Stimulated activated CD4-positive, alpha-beta T cell treated with anti-CD3 and anti-CD28 coated beads, Interleukin-4, amount 100 ng/mL, for 4 hours (primary cell): ENCODE measurements at places on chromosomes 13 and 19.

DNA sequence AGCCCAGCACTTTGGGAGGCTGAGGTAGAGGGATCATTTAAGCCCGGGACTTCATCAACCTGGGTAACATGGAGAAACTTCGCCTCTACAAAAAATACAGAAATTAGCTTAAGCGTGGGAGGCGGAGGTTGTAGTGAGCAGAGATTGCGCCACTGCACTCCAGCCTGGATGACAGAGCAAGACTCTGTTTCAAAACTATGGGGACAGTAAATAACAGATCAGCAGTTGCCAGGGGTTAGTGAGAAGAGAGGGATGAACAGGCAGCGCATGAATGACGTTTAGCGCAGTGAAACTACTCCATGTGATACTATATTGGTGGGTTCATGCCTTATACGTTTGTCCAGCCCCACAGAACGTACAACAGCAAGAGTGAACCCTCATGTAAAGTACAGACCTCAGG is 7.1 kb upstream of the ICAM3 start:
- DNase-seq: no peak

GRCh38 chr19:28475525-28475924 is 737.4 kb downstream of the UQCRFS1 start:
- DNase-seq: no peak

- no peak for DNase-seq
These were observed 16.8 kb downstream of the TM6SF2 start for GRCh38 chr19:19256072-19256969.

- no peak for DNase-seq
These were observed 412.0 kb downstream of the FOXO1 start for GRCh38 chr13:40254394-40254793.

- DNase-seq: peak; percentile 37
These were observed at the start of gene IL4I1 for GRCh38 chr19:49896863-49897621. TSS of gene IL4I1 (minus strand) at chr19:49896887. CDS start at chr19:49896160, 727 bp downstream.

DNA sequence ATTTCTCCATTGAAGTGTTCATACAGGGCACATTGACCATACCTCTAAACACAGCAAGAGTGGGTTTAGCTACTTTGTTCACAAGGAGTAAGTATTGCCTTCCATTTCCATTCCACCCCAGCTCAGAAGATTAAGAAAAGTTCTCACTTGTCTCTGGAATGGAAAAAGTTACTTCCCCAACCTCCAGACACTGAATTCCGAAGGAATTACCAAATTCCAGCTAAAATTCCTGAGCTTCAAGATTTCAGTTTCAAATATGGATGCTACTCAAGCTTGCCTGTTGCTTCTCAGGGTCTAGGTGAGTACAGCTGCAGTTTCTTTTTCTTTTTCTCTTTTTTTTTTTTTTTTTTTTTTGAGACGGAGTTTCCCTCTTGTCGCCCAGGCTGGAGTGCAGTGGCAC is 33.6 kb downstream of the TEX26 start:
- no peak for DNase-seq

GRCh38 chr19:33175886-33176669 is 18.1 kb upstream of the LRP3 start:
- DNase-seq: no peak

GRCh38 chr19:51503896-51504295 is 2.3 kb upstream of the SIGLEC12 start:
- no peak for DNase-seq

GRCh38 chr13:19152403-19152802 is 29.2 kb downstream of the TUBA3C start:
- no peak for DNase-seq

- no peak for DNase-seq
These were observed 3.9 kb downstream of the CD209 start for GRCh38 chr19:7743425-7743841.

DNA sequence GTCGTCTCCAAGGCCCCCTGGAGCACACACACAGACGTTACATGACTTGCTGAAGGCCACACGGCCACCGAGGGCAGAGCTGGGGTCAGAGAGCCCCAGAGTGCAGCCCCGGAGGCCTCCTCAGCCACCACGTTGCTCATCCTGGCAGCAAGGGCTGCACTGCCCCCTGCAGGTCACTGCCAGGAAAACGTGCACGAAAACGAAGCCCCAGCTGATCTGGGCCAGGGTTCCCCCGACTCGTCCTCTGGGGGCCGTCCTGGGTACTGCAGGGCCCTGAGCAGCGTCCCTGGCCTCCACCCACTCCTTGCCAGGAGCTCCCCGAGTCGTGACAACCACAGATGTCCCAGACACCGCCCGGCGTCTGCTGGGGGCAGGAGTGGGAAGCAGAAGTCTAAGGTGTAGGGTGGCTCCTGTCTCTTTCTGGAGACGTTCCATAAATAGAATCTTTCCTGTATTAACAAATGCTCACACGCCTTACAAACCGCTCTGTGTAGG is 3.4 kb downstream of the TPGS1 start:
- peak; percentile 89 for DNase-seq

- DNase-seq: no peak
These were observed 242.1 kb upstream of the ARGLU1 start for GRCh38 chr13:106810069-106810468.

GRCh38 chr19:6527893-6528543 is 2.8 kb upstream of the TNFSF9 start:
- no peak for DNase-seq

- no peak for DNase-seq
These were observed 59.6 kb downstream of the GPALPP1 start for GRCh38 chr13:45048890-45049407.

DNA sequence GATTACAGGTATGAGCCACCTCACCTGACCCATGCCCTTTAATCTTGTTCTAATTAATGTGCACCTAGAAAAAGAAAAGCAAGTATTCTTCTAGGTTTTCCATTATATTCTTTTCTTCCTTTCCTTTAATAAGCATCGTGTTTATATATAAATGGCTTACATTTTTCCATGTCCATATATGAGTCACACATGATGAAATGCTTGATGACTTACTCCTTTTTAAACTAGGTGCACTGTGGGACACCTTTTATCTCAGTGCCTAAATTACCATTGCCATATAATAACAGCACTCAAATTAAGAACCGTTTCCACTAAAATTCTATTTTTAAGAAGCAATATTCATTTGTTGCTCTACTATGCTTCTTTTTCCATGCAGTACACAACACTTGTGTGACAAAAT is 363.3 kb downstream of the LIG4 start:
- no peak for DNase-seq

- no peak for DNase-seq
These were observed 56.0 kb upstream of the MYO16 start for GRCh38 chr13:108573455-108573854.

- DNase-seq: no peak
These were observed 251.2 kb upstream of the SPRY2 start for GRCh38 chr13:80591976-80592740.

DNA sequence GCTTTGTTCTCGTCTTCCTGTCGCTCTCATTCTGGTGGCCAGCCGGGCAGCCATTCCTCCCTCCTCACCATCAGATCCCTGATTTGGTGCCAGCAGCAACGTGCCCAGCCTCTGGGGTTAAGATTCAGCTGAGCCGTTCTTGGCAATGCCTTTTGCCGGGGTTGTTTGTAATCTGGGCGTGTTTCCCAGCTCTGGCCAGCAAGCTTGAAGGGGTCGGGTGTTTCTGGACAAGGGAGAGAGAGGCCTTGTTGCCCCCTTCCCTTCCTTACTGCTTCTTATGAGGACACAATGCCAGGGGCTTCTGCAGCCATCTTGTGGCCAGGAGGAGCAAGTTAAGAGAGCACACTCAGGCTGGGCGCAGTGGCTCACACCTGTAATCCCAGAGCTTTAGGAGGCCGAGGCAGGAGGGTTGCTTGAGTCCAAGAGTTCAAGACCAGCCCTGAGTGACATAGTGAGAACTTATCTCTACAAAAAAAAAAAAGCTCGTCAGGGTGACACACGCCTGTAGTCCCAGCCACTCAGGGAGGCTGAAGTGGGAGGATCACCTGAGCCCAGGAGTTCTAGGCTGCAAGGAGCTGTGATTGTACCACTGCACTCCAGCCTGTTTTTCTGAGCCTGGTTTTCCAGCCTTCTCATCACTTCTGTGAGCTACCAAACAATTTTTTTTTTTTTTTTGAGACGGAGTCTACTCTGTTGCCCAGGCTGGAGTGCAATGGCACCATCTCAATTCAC is 10.7 kb upstream of the CRTC1 start:
- DNase-seq: no peak

GRCh38 chr19:36064826-36065225 is 10.1 kb downstream of the WDR62 start:
- no peak for DNase-seq

- DNase-seq: no peak
These were observed 109.0 kb upstream of the HTR2A start for GRCh38 chr13:47005756-47006414.

- DNase-seq: peak; percentile 59
These were observed 622 bp downstream of the DNM2 start for GRCh38 chr19:10718205-10719196.

GRCh38 chr19:12784871-12785430 is 6.3 kb upstream of the JUNB start:
- DNase-seq: no peak

DNA sequence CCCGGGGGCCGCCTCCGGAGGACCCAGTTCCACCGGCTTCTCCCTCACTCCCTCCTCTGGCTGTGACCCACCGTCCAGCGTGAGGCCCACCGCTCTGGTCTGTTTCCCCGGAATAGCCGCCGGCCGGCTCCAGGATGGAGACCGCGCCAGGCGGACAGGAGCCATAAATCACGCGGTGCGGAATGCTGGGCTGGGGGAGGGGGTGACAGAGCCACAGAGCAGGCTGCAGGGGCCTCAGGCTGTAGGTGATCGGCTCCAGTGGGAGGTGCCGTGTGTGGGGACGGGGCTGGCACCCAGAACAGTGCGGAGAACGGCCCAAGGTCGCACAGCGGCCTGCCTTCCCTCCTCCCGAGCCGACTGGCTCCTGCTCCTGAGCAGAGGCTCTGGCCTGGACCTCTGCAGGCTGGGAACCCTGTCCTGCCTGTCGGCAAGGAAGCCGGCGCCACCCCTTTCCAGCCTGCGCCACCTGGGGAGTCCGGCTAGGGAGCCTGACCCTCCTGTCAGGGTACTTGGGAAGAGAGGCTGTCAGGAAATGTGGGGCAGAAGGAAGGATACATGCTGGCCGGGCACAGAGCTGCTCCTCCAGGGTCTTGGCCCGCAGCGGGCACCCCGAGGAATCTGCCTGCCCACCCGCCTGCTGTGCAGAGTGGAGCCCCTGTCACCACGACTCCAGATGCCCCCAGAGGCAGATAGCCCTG is 8.3 kb downstream of the PIAS4 start:
- no peak for DNase-seq

DNA sequence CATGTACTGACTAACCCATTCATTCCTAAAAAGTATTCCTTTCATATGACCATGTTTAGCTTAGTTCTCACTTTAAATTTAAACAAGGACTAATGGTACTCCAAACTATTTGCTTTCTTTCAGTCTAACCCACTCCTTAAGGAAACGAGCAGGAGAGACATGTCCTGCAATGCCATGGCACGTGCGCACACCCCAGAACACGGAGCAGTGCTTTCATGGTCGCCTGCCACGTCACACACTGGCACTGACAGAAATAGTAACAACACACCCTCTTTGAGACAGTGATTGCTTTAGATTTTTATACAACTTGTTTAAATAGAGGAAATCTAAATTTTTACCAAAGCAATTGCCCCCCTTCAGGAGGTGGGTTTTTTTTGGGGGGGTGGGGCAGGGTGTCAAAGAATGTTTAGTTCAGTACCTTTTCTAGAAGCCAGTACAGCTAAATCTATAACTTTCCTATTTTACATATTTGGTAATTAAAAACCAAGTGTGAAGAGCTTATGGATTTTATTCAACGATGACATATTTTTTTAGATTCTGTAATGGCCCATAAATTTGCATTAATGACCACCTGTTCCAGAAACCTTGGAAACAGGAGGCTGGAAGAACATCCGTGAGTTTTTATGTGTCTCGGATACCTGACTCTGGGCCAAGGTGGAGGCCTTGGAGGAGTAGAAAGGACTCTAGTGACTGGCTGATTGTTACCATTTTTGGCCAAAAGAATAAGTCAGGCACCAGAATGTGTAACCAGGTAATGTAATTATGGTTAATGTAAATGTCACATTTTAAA is 247.1 kb downstream of the DCT start:
- DNase-seq: no peak

DNA sequence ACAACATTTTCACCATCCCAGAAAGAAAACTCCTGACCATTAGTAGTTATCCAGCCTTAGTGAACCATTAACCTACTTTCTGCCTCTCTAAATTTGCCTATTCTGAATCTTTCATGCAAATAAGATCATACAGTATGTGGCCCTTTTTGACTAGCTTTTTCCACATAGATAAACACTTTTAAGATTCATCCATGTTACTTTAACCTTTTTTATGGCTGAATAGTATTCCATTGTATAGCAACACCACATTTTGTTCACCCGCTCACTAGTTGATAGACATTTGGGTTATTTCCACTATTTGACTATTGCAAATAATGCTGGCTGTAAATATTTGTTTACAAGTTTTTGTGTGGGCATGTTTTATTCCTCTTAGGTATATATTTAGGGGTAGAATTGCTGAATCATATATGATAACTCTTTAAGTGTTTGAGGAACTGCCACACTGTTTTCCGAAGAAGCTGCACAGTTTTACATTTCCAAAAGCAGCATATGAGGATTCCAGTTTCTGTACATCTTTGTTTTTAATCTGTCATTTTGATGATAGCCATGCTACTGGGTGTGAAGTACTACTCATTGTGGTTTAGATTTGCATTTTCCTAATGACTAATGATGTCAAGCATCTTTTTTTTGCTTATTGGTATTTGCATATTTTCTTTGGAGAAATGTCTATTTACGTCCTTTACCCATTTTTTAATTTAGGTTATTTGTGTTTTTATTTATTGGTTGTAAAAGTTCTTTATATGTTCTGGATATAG is 17.1 kb downstream of the COG6 start:
- no peak for DNase-seq

GRCh38 chr13:113411216-113412023 is 41.9 kb downstream of the ADPRHL1 start:
- no peak for DNase-seq

- DNase-seq: no peak
These were observed 1.8 kb downstream of the VASP start for GRCh38 chr19:45508861-45509691.

GRCh38 chr19:14119644-14120496 is 2.3 kb upstream of the PRKACA start:
- DNase-seq: no peak

DNA sequence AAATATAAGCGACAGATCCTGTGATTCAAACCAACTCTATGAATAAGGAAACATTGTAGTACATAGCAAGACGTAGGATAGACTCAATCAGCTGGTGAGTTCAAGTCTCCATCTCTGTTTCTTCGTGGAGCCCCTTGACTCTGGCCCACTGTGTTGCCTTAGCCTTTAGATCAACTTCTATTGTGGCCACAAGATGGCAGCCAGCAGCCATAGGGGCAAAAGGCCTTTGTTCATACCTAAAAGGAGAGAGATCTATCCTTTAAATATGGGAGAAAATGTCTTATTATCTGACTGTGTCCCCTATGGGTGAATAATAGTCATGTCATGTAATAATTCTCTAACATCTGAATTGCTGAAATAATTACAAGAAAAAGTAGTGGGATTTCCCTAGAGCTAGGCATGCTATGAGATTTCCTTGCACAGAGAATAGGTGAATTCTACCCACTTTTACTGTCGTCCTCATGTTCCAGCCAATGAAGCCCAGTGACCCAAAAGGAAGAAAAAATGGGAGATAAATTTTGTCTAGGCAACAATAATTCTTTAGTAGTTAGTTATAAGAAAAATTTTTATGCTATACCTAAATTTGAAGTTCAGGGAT is 129.4 kb downstream of the PCDH20 start:
- no peak for DNase-seq

- DNase-seq: no peak
These were observed 506.2 kb downstream of the GPC5 start for GRCh38 chr13:91904597-91904996.
